Stimulated activated CD8-positive, alpha-beta memory T cell treated with anti-CD3 and anti-CD28 coated beads, Interleukin-15, amount 100 ng/mL, for 48 hours (primary cell): ENCODE measurements at places on chromosomes 12 and 14.

DNA sequence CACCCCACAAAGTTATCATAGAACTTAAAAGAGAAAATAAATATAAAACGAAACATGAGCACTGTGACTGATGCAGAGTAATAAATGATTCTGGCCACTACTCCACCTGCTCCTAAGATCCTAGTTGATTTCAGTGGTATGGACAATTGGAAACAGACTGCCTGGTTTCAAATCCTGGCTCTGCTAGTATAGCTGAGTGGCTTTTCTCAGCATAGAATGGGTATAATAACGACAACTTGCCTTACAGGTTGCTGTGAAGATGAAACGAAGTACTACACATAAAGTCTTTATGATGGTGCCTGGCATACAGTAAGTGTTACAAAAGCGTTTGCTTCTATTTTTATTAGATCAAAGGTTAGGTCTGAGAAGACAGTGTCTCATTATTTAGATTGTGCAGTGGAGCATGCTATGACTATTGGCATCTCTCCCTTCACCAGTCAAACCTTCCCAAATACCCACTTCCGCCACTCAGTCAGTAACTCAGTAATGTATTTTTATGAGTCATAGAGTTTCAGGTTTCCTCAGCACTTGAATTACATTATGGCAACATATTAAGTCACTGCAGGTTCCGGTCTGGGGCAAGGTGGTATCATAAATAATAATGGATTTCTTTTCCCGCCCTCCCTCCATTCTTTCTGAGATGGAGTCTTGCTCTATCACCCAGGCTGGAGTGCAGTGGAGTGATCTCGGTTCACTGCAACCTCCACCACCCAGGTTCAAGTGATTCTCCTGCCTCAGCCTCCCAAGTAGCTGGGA, 29.7 kb upstream of the NR2C1 start:
- peak; percentile 34 for DNase-seq

DNA sequence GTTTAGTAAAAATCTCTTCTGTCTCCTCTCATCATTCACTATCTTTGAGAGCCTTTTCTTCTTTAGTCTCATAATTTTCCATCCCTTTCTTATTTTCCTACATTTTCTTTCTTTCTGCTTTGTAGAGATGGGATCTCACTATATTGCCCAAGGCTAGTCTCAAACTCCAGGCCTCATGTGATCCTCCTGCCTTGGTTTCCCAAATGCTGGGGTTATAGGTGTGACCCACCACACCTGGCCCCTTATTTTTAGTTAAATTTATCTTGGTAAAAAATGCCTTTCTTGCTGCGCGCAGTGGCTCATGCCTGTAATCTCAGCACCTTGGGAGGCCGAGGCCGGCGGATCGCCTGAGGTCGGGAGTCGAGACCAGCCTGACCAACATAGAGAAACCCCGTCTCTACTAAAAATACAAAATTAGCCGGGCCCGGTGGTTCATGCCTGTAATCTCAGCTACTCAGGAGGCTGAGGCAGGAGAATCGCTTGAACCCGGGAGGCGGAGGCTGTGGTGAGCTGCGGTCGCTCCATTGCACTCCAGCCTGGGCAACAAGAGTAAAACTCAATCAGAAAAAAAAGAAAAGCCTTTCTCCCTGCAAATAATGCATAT, 996 bp downstream of the SLC2A3 start:
- DNase-seq: no peak

DNA sequence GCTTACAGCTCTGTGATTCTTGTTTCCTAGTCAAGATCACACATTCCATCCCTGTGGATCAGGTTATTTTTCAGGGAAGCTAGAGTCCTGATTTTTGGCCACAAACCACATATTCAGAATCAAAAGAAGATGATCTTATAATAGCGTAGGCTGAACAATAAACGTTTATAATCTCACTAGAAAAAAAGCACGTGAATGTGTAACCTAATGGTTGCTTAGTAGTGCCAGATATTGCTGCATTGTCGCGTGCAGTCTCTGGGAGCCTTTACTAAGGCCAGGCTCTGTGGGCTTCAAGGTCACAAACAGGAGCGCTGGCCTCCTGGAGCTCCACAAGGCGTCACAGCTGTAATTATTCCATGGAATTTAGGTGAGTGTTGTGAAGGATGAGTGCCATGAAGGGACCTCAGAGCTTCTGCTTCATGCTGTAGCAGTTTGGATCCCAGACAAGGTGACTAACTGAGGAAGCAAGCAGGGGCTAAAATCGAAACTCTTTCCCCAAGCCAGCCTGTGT, 17.4 kb downstream of the CDKN1B start:
- DNase-seq: no peak

DNA sequence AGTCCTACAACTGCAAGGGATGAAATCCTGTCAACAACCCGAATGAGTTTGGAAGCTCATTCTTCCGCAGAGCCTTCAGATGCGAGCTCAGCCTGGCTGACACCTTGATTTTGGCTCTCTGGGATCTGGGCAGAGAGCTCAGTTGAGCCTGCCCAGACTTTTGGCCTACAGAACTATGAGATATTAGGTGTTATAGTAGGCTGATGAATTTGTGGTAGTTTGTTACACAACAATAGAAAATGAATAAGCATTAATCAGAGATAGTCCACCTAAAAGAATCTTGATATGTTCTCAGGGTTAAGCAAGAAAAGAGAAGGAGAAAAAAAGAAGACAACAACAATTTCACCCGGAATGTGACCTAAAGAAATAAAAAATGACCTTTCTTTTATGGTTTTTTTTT, 30.4 kb upstream of the GZMB start:
- no peak for DNase-seq

- DNase-seq: no peak
Observed at GRCh38 chr14:99621948-99622347, 17.9 kb upstream of the CCDC85C start.

DNA sequence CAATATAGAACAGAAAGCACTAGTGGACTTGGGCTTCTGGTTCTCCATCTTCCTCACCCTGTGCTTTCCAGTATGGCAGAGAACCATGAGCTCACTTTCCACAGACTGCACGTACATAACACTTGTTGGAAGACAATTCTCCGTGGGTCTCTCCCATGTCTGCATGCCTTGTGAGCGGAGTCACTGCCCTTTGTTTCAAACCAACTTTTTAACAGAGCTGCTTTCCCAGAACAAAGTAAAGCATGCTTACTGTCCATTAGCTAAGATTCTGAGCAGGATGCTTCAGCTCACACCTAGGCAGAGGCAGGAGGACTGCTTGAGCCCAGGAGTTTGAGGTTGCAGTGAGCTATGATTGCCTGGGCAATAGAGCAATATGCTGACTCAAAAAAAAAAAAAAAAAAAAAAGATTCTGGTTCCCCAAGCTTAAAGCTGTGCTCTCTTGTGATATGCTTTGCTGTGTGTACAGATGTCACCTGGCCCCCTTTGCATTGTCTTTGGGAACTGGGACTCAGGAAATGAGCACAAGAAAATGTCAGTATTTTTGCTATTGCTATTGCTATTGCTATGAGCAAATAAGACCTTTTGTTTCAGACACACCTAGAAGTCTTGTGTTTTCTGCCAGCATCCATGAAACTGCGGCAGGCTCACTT, 54.6 kb upstream of the PTGR2 start:
- no peak for DNase-seq

- no peak for DNase-seq
Observed at GRCh38 chr14:99598774-99599173, 5.2 kb downstream of the CCDC85C start.

DNA sequence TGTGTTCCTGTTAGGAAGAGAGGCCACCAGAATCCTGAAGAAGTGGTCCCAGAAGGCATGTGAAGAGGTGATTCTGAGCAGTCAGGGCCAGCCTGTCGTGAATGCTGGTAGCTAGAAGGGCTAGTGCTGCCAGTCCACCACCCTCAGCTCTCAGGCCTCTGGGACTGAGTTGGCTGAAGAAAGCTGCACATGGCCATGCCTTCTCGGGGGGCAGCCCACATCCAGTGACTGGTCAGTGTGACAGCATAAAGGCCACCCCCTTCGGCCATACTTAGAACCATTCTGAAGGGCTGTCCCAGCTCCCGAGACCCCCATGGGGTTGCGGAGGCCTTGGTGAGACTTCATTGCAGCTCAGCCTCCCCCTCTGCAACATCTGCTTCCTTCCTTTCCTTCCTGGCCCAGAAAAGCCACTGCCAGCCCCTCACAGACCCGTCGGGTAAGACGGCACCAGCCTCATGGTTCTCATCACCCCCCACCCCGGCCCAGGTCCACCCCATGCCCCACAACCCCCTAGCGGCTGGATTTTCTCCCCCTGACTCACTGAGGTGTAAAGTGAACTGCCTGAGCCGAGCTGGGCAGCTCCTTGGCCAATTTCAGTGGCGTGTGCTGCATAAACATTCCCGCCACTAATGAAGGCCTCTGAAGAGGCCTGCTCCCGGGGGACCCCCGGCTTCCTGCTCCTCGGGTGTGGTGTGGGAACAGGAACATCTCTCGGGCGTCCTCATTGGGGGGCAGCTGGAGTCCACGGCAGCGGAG, 49.5 kb upstream of the DIO3 start:
- no peak for DNase-seq

DNA sequence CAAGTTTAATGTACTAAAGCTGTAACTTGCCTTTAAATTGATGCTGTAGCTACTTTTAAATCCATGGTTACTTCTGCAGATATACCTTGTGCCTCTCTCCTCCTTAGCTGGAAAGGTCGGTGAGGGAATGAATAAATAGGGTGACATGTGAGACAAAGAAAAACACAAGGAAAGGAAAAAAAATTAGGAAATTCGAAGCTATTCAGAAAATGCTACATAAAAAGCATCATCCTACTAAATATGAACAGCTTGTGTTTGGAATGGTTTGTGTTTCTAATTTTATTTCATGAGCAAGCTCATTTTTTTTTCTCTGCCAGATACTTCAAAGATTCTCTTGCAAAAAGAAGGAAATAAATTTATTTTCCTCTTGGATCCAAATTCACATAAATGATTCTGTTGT, 186.3 kb upstream of the NUDT4 start:
- DNase-seq: no peak

GRCh38 chr12:54993181-54993835, 8.7 kb upstream of the TESPA1 start:
- peak; percentile 34 for DNase-seq

GRCh38 chr12:121427556-121428050, 27.7 kb downstream of the RNF34 start:
- DNase-seq: no peak

GRCh38 chr14:94021416-94022157, 4.6 kb upstream of the OTUB2 start:
- DNase-seq: peak; percentile 40

GRCh38 chr14:94052662-94053061, 26.5 kb downstream of the OTUB2 start:
- no peak for DNase-seq

GRCh38 chr12:93763746-93764147, 86.6 kb downstream of the CRADD start:
- no peak for DNase-seq

DNA sequence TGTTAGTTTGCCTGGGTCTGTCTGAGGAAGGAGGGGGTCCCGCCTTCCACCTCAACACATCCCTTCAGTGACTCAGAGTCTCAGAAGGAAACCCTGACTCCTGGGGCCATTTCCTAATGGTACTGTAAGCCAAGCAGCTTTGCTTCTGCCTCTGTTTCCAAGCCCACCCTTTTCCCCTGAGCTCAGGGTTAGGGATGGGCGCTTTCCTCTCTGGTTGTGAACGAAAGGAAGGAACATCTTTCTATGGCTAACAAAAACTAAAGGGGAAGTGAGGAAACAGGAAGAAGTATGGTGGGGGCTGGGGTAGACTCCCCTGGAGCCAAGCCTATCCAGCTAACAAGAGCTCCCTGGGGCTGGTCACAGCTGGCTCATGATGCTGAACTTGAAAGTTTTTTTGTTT, 11.6 kb upstream of the UNC119B start:
- DNase-seq: no peak

DNA sequence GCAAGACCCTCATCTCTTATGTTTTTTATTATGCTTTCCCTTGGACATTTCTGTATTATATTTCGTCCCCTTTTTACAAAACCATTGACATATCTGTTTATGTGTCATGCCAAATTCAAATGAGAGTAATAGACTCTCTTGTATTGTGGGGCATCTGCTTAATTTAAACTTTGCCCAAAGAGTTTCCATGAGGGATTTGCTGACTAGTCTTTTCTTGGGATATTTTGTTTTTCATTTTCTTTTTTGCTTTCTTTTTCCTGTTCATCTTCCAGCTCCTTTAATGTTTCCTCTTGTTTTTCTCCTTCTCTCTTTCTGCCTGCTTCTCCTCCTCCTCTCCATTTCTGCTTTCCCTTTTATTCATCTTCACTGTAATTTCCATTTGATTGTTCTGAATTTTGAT, 13.8 kb upstream of the ZNF26 start:
- DNase-seq: no peak

DNA sequence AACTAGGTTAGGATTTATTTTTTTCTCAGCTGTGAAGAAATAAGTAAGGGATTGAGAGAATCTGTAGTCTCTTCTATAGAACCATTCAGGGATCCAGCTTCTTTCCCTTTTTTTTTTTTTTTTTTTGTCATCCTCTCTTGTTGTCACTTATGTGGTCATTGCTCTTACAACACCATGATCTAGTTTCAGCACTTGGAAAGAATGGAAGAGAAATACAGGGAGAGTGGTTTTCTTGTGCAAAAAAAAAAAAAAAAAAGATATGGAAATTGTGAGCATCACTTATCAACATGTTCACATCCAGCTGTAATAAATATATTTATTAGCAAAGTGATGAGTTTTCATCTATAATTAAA, 599.3 kb downstream of the SLC6A15 start:
- DNase-seq: no peak

GRCh38 chr14:68253160-68253780, 433.7 kb downstream of the RAD51B start:
- DNase-seq: no peak

DNA sequence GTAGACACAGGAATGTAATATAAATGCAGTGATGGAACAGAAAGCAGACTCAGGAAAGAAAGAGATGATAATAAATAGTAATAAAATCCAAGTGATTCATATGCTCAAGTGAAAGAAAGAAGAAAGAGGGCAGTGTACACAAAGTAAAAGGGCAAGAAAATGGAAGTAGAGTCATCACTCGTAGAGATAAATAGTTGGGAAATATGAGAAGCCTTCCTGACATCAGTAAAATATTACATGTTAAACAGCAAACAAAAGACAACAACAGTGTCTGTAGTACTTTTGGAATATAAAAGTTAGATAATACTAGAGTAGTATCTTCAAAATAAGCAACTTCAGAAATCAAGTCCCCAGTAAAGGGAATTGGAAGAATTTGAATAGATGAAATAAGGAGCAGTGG, 412.3 kb downstream of the RAD51B start:
- DNase-seq: no peak

GRCh38 chr12:32205731-32206130, 99.1 kb downstream of the BICD1 start:
- DNase-seq: no peak
